ENCODE measurements at places on chromosomes 16 and 17.

DNA sequence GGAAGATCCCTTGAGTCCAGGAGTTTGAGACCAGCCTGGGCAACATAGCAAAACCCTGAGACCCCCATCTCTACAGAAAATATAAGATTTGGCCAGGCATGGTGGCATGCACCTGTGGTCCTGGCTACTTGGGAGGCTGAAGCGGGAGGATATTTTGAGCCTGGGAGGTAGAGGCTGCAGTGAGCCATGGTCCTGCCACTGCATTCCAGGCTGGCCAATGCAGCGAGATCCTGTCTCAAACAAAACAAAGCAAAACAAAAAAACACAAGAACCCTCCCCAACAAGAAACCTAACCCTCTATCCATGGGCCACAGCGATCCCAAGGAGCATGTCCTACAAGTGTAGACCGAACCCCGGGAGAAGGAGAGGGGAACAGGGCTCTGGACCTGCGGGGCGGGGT is 133.3 kb downstream of the MGAT5B start:
- no peak for DNase-seq

- DNase-seq, result no peak
Observed at GRCh38 chr16:88540346-88540977, 29.7 kb upstream of the ZC3H18 start.

- peak; percentile 100 for DNase-seq
Observed at GRCh38 chr17:68378268-68379176, 78.8 kb downstream of the WIPI1 start.

DNA sequence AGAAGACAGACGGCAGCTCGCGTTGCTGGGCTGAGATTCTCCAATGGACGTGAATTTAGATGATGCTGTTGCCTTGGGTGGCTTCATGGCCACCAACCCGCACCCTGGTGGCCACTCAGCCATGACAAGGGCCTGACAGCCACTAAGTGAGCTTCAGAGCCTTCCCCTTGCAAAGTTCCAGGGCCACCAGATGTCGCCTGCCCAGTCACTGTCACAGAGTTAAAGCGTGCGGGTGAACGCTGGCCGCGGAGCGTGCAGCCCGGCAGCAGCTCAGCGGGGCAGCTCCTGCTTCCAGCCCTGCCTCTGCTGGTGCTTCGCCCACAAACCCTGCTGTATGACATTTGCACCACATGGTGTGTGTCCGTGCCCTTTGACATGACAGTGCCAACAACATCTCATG is 13.3 kb upstream of the KREMEN2 start:
- DNase-seq, result no peak

GRCh38 chr17:63929860-63930766 is 2.0 kb downstream of the CD79B start:
- no peak for DNase-seq

- DNase-seq, result peak; percentile 16
Observed at GRCh38 chr16:677316-678190, 2.1 kb downstream of the RHBDL1 start.

- DNase-seq, result no peak
Observed at GRCh38 chr17:48012151-48012520, 25.5 kb downstream of the COPZ2 start.

DNA sequence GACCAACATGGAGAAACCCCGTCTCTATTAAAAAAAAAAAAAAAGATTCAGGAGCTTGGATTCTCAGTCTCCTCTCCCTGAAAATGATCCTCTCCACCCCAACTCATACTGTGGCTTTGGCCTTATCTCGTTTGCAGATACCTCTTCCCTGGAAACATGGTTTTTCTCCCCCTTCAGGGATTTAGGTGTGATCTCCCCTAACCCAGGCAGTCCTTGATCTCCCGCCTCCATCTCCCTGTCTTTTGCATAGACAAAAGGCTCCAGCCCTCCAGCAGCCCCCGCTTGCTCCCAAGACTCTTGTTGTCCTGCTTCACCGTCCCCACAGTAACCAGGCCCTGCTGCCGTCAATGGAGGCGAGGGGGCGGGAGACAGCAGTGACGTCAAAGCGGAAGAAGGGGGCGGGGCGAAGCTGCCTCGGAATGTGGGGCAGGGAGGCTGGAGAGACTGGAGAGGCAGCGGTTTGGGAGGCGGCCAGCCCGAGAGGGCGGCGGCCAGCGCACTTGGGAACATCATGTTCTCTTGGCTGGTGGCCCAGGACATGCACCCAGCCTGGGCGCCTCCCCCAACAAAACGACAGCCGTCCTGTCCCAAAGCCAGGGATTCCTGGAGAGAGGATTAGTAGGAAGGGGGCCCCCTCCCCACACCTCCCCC is 1.9 kb upstream of the PER1 start:
- peak; percentile 100 for DNase-seq

GRCh38 chr17:62625184-62625869 is 2.1 kb upstream of the MRC2 start:
- DNase-seq, result no peak

DNA sequence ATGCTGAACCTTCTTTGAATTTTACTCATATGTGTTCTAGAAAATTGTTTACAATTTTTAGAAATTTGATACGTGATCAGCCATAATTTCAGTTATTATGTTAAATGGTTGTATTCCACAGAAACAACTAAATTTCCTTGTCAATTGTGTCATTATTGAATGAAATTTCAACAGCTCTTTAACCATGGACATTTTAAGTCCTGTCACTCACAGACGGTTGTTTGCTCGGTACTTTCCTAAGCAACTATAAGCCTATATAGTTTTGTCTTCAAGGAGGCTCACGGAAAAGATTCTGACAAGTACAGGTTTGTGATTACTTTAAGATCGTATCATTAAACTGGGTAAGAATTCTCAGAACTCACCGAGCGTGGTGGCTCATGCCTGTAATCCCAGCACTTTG is 31.8 kb downstream of the SLC39A11 start:
- no peak for DNase-seq

DNA sequence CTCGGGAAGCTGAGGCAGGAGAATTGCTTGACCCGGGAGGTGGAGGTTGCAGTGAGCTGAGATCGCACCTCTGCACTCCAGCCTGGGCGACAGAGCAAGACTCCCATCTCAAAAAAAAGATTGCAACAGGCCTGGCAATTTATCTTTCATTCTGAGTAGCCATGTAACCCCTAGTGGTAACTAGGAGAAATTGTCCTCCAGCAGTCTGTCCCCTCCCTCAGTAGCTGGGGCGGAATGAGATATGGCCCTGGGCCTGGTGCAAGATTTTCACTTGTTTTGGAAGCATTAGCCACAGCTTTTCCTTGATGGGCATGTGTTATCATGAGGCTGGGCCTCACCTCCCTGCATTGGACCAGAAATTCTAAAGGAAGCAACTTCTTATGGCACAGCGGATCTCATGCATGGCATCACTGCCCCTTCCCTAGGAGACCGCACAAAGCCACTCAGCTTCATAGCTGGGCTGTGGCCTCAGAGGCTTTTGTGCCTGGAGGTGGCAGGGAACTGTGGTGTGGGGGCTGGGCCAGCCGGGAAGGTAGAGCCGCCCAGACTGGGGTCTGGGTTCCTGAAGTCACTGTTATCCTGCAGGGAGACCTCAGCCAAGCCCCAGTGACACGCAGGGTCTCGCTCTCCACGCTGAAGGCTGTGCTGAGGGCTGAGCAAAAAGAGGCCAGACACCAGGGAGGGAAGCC is 13.4 kb downstream of the NATD1 start:
- DNase-seq, result no peak

- DNase-seq, result no peak
Observed at GRCh38 chr17:82639628-82640027, 8.6 kb downstream of the WDR45B start.

- DNase-seq, result no peak
Observed at GRCh38 chr16:51290442-51291285, 139.6 kb upstream of the SALL1 start.

DNA sequence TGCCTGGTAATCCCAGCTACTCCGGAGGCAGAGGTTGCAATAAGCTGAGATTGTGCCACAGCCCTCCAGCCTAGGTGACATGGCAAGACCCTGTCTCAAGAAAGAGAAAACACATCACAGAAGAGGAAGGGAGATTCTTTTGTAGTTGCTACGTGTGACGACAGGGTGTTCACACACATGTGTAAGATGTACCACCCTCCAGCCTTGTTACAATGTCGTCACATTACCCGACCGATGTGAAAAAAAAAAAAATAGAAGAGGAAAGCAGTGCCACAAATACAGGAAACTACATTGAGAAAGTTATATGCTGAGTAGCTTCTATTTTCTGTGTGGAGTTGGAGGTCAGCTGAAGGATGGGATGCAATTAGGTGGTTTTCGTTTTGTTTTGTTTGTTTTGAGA is 56.0 kb downstream of the CLUH start:
- no peak for DNase-seq

DNA sequence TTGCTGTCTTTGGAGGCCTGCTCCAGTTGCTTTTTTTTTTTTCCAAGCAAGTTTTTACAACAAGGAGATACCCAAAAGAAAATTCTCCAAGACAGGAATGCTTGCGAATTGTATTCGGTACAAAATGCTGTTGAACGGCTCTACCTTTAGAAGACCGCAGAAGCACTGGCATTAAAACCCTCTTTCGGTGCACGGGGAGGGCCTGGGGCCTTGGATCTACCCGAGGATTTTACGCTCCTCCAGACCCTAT is 1.3 kb upstream of the HELZ start:
- DNase-seq, result no peak

Data from gastrocnemius medialis (tissue), 4 donors.